Psoas muscle (tissue), 8 donors: ENCODE measurements at places on chromosomes 13 and 19.

- no peak for DNase-seq
Observed at GRCh38 chr19:2726904-2727639, 5.9 kb upstream of the DIRAS1 start.

DNA sequence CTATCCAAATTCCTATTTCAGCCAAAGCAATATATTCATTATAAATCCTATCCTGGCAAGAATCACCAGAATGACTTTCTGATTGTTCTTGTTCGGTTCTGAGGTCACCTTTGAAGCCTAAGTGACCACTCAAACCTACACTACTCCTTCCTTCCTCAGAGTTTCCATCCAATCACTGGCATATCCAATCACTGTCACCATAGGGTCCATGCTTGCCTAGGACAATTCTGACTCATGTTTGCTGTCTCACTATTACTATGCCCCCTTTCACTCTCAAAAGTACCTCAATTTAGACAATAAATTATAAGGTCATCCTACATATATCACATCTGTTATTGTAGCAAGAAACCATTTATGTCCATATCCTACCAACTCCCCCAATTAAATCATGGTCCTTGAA, 58.9 kb downstream of the UBL3 start:
- no peak for DNase-seq

DNA sequence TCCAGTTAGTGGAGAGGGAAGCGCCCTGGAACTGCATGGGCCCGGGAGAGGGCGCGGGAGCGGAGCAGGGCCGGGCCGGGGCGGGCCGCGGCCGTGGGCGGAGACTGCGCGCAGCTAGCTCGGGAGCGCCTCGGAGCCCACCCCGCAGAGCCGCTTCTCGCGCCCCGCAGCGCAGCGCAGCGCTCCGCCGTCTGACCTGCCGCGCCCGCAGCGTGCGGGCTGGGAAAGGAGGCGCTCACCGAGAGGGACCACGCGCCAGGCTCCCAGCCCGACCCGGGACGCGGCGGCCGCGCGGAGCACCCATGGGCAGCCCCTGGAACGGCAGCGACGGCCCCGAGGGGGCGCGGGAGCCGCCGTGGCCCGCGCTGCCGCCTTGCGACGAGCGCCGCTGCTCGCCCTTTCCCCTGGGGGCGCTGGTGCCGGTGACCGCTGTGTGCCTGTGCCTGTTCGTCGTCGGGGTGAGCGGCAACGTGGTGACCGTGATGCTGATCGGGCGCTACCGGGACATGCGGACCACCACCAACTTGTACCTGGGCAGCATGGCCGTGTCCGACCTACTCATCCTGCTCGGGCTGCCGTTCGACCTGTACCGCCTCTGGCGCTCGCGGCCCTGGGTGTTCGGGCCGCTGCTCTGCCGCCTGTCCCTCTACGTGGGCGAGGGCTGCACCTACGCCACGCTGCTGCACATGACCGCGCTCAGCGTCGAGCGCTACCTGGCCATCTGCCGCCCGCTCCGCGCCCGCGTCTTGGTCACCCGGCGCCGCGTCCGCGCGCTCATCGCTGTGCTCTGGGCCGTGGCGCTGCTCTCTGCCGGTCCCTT, at the start of gene MLNR:
TSS of gene MLNR (plus strand) at position 303 of the 820 bp plus-strand sequence. CDS start at position 303, 0 bp downstream.
- peak; percentile 58 for DNase-seq

- no peak for DNase-seq
Observed at GRCh38 chr19:43809762-43810696, 7.8 kb upstream of the LYPD5 start.

DNA sequence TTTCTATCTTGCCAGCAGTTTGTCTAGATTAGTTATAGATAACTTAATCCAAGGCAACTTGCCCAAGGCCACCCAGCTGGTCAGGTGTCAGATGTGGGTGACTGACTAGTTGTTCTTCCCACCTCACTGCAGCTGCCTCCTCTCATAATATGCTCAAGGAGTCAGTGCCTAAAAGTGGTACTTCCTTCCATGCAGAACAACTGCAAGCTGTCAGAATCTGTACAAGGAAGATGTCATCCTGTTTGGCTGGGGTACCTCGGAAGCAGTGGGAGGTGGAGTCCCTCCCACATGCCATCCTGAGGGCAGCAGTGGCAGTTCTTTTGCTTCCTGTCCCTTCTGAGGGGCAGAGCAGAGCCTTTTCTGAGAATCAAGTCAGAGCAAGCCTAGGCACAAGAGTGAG, 193.2 kb upstream of the RFC3 start:
- no peak for DNase-seq

GRCh38 chr13:24249624-24250023, 59.8 kb upstream of the C1QTNF9 start:
- no peak for DNase-seq

DNA sequence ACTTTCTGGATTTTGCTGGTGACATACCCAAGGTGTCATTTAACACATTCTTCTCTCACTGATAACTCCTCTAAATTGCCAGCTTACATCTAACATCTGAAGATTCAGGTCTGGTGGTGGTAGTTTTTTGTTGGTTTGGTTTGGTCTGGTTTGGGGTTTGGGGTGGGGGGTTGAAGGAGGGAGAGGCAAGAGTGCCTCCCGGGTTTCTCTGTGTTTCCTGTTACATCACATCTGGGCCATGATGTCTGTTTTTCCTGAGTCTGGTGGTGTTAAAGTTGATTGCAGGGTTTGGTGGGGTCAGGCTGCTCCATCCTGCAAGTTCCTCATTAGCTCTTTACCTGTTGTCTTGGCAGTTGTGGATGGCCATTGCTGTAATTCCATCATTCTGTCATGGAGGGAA, 155.8 kb upstream of the UBL3 start:
- no peak for DNase-seq

DNA sequence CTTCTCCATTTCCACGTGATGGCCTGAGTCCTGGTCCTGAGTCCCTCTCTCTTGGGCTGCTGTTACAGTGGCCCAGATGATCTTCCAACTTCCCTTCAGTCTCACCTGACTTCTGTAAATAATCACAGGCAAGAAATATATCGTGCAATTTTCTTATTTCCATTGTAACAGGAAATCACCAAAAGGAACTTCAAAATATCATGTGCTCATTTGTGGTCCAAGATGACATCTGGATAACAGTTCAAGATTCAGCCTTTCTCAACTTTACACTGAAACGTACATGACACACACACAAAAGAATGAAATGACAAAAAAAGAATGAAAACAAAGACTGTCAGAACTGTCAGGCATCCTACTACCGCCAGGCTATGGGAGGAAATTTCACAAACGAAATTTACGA, 22.0 kb upstream of the RAP2A start:
- DNase-seq = no peak
